ENCODE measurements at places on chromosomes 7 and 10.

GRCh38 chr10:72251635-72252034 lies 22.1 kb upstream of the DDIT4 start:
- no peak for DNase-seq

DNA sequence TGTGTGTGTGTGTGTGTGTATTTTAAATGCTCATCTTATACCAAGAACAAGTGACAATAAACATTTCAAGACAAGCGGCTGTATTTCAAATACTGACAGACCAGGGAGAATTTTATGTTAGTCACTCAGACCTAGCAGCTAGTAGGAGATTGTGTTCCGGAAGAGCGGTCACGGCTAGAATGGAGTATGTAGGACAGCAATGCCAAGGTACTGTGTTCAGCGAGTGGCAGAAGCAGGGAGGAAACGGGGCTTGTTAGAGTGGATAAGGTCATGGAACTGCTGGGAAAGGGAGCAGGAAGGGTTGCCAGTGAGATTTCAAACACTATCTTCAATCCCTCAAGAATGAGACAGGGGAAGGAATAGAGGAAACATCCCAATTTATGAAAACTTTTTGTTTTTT lies 260.5 kb upstream of the PITRM1 start:
- no peak for DNase-seq

- no peak for DNase-seq
These were observed 83.3 kb upstream of the MKLN1 start for GRCh38 chr7:131244259-131244852.

GRCh38 chr7:91378131-91378530 lies 113.9 kb downstream of the FZD1 start:
- DNase-seq: no peak

- no peak for DNase-seq
These were observed 239.0 kb upstream of the KLF6 start for GRCh38 chr10:4024027-4024426.

GRCh38 chr10:9274206-9274755 lies 1219.8 kb downstream of the GATA3 start:
- DNase-seq: no peak

- no peak for DNase-seq
These were observed 99.3 kb upstream of the CPXM2 start for GRCh38 chr10:123990889-123991288.

DNA sequence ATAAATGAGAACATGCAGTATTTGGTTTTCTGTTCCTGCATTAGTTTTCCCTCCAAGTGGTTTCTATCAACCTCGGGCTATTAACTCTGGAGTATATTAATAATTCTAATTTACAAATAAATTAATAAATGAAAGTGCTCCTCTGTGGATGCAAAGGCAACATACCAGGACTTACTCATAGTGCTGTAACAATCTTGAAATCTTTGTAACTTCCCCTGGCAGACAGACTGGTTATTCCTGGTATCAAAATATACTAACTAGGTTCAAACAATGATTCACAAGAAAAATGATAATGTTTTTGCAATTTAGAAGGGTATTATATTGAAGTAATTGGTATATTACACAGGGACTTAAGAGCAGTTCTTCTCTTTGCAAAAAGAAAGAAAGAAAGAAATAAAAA lies 177.2 kb downstream of the FANK1 start:
- DNase-seq: no peak

DNA sequence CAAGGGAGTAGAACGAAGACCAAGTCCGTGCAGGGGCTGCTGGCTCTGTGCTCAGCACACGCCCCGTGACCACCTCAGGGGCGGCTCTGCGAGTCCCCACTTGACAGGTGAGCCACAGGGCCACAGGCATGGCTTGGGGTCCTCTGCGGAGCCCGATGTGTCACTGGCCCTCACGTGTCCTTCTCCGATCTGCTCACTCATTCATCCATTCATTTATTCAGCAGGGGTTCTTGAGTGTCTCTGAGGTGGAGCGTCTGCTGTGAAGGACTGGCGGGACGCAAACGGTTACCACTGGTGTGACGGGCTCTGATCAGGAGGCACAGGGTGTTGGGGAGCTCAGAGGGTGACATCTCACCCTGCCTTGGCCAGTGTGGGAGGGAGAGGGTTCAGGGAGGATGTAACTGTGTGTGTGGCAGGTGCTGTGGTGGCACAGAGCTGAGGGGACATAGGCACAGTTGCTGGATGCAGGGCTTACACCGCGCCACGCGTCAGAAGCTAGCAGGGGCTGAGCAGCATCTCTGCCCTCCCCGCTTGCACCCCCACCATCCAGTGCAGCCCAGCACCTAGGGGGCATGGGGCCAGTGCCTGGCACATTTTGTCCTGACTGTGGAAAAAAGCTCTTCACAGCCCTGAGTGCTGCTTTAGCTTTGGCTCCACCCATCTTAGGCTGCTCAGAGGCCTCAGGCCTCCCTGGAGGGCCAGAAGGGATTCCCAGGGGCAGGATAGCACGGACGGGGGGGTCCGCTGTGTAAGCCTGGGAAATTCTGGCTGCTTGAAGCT lies 116.8 kb downstream of the LHPP start:
- no peak for DNase-seq

DNA sequence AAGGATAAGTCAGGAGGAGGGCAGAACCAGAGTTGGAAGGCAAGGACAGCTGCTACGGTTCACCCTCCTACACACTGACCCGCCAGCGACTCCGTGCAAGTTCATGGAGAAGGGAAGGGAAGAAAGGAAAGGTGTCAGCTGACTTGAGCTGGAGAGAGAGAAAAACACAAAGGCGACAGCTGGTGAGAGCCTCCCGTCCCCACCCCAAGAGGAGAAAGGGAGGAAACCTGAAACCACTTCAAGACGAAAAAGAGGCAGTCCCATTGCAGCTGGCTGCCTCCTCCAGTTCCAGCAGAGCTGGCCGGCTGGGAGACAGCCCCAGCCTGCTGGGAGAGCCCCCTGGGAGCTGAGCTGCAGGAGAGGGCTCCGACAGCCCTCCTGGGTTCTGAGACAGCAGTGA lies 75.2 kb downstream of the PARD3 start:
- DNase-seq: peak; percentile 78

All from NCI-H1105 (cell line).